ENCODE measurements at places on chromosomes 1 and 21.

GRCh38 chr1:207009182-207009850 lies 23.2 kb downstream of the C1orf116 start:
- DNase-seq = no peak

GRCh38 chr1:226475142-226475511 lies 67.2 kb upstream of the PARP1 start:
- DNase-seq = no peak

- no peak for DNase-seq
Observed at GRCh38 chr21:20353351-20353750, 644.9 kb upstream of the NCAM2 start.

DNA sequence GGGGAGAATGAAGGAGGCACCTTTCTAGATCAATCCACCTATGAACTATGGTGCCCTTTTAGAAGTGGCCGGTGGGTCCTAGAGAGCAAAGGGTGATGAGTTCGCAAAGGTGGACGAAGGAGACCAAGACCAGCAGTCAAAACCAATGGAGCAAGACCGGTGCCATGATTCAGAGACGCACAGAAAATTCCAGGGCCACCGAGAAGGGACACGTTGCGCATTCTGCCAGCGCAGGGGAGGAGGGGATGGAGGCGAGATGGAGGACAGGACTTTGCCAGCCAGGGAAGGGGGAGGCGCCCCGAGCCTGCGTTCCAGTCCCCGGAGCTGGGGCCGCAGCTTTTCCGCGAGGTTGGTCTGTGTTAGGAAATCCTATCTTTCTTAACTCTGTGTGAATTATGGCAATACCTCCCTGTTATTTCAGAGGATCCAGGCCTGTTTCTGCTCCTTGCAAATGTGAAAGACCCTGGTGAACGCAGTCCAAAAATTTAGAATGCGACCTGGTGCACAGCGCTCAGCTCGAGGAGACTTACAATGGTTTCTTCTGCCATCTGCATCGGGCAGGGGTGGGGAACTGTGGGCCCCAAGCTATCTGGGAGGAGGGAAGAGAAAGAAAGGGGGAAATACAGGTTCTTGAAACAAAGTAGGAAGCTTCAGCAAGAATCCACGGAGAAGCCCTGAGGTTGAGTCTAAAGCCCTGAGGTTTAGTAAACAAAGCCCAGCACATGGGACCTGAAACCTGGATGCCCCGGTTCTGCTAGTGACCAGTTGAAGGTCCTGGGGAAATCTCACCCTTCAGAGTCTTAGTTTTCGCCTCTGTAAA lies 129.4 kb downstream of the MRPS6 start:
- DNase-seq = peak; percentile 41

DNA sequence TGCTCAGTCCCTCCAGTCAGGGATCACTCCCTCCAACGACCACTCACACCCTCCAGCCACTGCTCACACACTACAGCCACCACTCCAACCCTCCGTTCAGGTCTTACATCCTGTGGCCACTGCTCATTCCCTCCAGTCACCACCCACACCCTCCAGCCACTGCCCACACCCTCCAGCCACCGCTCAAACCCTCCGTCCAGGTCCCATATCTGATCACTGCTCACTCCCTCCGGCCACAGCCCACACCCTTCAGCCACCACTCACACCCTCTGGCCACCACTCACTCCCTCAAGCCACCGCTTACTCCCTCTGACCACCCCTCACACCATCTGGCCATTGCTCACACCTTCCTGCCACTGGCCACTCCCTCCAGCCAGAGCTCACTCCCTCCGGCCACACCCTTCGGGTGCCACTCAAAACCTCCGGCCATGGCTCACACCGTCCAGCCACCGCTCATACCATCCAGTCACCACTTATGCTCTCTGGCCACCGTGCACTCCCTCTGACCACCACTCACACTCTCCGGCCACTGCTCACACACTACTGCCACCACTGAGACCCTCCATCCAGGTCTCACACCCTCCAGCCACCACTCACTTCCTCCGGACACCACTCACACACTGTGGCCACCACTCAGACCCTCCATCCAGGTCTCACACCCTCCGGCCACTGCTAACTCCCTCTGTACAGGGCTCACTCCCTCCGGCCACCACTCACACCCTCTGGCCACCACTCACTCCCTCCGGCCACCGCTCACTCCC lies 4.7 kb upstream of the TFF1 start:
- no peak for DNase-seq

- DNase-seq = no peak
Observed at GRCh38 chr1:204172404-204173029, 6.4 kb upstream of the REN start.

GRCh38 chr1:2557482-2558400 lies 1.6 kb downstream of the TNFRSF14 start:
- DNase-seq = peak; percentile 24

GRCh38 chr1:7293702-7294629 lies 477.1 kb upstream of the VAMP3 start:
- DNase-seq = no peak

DNA sequence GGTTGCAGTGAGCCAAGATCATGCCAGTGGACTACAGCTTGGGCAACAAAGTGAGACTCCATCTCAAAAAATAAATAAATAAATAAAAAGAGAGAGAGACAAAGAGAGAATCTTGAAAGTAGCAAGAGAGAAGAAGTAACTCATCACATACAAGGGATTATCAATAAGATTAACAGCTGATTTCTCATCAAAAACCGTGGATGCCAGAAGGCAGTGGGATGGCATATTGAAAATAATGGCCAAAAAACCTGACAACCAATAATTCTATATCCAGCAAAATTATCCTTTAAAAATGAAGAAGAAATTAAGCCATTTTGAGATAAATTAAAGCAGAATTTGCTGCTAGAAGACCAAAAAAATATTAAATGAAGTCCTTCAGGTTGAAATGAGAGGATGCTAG lies 35.7 kb downstream of the KLHDC7A start:
- DNase-seq = no peak

Measured in left ventricle myocardium superior (tissue), 1 donor.